Trophoblast cell (in vitro differentiated cells and primary cell): ENCODE measurements at places on chromosomes 2 and 18.

DNA sequence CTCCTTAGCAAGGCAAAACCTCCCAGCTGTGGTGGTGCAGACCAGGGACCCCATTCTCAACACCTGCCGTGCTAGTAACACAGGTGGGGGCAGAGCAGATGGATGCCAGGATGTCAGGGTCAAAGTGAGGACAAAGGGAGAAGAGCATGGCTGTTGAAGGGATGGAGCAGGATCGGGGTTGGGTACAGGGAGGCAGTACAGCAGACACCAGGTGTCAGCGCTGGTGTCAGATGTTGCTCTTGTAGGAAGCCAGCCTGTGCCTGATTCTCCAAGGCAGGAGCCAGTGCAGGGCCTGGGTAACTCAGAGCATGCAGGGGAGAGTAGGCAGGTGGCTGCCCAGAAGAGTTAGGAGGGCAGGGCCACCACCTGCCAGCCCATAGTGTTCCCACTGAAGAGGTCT, 222.1 kb upstream of the SPRED2 start:
- H3K27ac ChIP-seq = no peak overlapping the region
- H3K27me3 ChIP-seq = no peaks in the 10 kb centered on the region
- no peak for DNase-seq

- DNase-seq = peak; percentile 75
- H3K27ac ChIP-seq = no peak overlapping the region
- H3K27me3 ChIP-seq = no peaks in the 10 kb centered on the region
- H3K4me3 ChIP-seq = no peak overlapping the region
- no peaks in the 10 kb centered on the region for H3K4me1 ChIP-seq
- no peaks in the 10 kb centered on the region for H3K36me3 ChIP-seq
Measured at GRCh38 chr18:70491734-70492348, 203.0 kb downstream of the SOCS6 start.

- H3K27ac ChIP-seq = no peak overlapping the region
- no peaks in the 10 kb centered on the region for H3K36me3 ChIP-seq
- peaks cover 19% of the 10 kb centered on the region for H3K4me1 ChIP-seq
- no peaks in the 10 kb centered on the region for H3K27me3 ChIP-seq
- DNase-seq = no peak
Measured at GRCh38 chr18:50749421-50749820, 70.4 kb downstream of the MRO start.

GRCh38 chr2:148726228-148726627, 81.7 kb downstream of the EPC2 start:
- no peak overlapping the region for H3K27ac ChIP-seq
- H3K4me1 ChIP-seq = no peaks in the 10 kb centered on the region
- no peaks in the 10 kb centered on the region for H3K36me3 ChIP-seq
- DNase-seq = no peak
- no peak overlapping the region for H3K4me3 ChIP-seq

- H3K36me3 ChIP-seq = no peaks in the 10 kb centered on the region
- no peak for DNase-seq
- no peak overlapping the region for H3K4me3 ChIP-seq
- no peak overlapping the region for H3K27ac ChIP-seq
- no peaks in the 10 kb centered on the region for H3K27me3 ChIP-seq
Measured at GRCh38 chr2:3642521-3643215, 15.3 kb upstream of the ALLC start.

DNA sequence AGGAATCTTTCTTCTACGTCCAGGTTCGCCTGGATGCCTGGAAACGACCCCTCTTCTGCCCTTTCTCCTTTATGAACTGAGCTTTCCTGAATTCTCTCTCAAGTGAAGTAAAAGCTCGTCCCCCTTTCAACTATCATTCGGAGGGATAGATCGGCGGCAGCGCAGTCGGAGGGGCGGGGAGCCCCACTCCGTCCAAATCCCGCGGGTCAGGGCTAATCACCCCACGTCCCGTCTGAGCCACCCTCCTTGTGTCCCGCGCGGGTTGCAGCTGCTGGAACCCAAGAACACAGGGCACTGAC, 367 bp downstream of the FBXO48 start:
- H3K27ac ChIP-seq = peak overlapping the region; percentile 40

DNA sequence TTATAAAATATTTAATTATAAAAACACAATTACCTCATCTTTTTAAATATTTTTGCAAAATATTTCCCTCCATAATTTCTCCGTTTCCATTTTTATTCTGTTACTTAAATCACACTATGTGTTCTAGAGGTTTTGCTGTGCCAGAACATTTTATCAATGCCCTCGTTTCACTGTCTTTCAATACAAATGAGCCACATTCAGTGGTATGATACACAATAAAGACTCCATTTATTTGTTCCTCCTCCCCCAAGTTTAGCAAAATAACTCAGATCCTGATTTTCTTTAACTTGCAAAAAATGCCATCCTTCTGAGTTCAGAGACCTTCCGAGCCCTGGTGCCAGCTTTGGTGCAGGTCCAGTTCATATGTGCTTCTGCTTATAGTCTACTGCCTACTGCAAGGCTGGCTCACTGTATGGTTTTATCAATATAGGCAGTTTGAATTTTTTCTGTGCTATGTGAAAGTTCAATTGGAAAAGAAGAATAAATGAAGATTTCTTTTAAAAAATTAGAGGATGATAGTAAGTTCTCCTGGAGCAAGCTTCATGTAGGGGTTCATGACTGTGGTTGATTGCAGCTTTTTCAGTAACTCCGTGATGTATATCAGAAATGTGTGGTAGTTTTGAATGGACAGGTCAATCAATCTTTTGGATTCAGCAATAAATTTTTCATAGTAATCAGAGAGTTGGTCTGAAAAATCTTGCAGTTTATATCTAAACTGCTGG, 42.5 kb downstream of the APOB start:
- H3K4me1 ChIP-seq = no peaks in the 10 kb centered on the region
- no peak for DNase-seq
- H3K4me3 ChIP-seq = no peak overlapping the region
- no peak overlapping the region for H3K27ac ChIP-seq
- no peaks in the 10 kb centered on the region for H3K36me3 ChIP-seq
